ENCODE measurements at places on chromosomes 7 and 10.
A peak's percentile ranks its signal among the peaks of the same experiment; 100 is the strongest.

DNA sequence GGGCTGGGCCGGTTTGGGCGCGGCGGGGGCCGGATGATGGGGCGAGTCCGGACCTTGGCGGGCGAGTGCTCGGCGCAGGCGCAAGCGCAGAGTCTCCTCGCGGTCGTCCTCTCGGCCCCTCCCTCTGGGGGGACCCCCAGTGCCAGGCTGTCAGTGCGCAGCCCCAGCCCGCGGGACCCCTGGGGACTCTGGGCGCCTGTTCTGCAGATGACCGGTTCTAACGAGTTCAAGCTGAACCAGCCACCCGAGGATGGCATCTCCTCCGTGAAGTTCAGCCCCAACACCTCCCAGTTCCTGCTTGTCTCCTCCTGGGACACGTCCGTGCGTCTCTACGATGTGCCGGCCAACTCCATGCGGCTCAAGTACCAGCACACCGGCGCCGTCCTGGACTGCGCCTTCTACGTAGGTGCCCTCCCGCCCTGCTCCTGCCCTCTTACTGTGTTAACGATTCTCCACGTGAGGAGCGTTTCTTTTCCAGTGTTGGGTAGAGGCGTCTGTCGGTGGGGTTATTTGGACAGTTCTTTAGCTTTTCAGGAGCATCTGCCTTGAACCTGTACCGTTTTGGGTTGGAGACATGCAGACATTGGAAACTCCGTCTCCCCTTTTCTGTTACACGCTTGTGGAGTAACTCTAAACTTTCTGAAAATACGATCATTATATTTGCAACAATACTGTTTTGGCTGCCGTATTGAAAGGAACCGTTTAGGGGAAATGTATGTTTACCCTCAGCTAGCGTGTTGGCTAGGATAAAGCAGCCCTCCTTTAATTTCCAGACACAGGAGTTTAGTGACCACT is 706 bp downstream of the BUB3 start:
- DNase-seq = no peak

- DNase-seq = no peak
Measured at GRCh38 chr10:22305721-22306120, 10.5 kb upstream of the COMMD3 start.

GRCh38 chr7:7256731-7257274 is 74.5 kb downstream of the C1GALT1 start:
- DNase-seq = no peak

DNA sequence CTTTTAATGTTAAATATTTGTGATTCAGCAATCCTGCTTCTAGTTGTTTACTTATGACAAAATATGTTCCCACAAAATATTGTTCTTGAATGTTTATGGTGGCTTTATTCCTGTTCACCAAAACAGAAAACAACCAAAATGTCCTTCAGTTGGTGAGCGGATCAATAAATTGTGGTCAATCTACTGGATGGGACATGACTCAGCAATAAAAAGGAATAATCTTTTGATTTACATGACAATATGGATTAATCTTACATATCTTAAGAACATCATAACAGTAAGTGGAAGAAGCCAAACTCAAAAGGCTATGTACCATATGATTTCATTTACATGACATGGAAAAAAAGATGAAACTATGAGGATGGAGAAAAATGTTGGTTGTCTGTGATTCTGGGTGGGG is 691.3 kb upstream of the GHITM start:
- no peak for DNase-seq

GRCh38 chr7:26842897-26843296 is 21.5 kb downstream of the SKAP2 start:
- DNase-seq = no peak

DNA sequence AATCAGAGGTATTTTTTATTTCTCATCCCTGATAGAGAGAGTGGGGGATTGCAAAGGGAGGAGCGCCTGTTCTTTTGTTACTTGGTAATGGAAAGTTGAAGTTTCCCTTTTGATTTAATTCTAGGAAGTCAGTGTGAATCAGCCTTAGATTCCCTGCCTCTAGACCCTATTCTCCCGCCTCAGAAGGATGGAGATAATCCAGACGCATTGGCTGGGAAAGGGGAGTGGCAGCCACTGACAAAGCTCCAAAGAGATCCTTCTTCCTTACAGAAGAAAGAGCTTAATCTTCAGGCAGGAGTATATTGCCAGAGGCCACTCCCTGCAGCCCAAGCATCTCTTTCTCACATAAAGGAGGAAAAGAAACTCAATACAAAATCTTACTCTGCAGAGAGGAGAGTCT is 122.3 kb upstream of the GALNT17 start:
- DNase-seq = no peak

DNA sequence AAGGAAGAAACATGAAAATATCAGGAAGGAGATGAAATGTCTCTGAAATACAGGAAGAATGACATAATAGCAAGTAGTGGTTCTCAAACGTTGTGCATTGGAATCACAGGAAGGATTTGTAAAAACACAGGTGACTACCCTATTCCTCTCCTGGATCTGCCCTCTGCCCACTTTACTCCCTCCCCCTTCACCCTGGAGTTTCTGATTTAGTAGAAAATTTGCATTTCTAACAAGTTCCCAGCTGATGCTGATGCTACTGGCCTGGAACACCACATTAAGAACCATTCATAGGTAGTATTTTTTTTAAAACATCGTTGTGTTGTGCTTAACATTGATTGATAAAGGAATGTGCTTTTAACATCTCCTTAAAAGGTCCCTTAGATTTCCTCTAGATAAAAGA is 130.9 kb downstream of the PHF14 start:
- no peak for DNase-seq

- DNase-seq = no peak
Measured at GRCh38 chr10:129329385-129330055, 137.5 kb upstream of the MGMT start.

DNA sequence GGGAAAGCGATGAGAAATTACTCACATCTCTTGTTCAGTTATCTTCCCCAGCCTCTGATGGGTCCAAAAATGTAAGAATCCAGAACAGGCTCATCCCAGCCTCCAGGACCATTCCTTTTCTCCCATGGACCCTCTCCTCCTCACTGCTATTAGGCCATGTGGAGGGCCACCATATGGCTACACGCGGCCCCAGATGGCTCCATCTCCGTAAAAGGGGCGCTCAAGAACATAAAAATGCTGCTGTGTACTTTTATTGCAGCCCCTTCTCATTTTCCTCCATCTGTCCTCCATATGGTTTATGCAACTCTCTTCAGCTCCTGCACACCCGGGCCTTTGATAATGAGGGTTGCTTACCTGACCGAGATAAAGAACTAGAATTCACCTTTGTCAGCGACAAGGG is 166.2 kb downstream of the RAPGEF5 start:
- DNase-seq = no peak

DNA sequence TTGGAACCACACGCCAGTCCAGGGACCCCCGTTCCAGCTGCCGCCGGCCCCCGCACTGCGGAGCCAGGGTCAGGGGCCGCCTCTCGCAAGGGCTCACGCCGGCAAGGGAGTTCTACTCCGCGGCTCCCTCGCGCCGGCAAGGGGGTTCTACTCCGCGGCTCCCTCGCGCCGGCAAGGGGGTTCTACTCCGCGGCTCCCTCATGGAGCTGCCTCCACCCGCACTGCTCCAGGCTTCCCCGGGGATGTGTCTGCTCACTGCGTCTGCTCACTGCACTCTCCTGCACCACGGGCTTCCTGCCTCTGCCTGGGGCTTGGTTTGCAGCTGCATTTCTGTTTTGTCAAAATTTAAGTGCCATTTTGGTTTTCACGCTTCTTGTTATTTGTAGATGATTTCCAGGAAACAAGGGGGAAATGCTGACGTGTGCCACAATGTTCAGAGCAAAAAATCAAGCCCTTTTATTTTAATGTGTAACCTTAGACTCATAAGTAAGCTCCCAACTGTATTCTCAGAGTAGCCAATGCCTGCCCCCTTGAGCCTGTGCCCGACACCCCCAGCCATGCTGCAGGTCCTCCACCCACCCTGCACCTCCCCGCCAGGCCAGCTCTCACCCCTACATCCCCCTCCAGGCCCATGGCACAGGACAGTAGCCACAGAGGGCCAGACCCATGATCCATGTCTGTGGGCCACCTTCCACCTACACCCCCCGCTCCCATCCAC is 246.2 kb downstream of the MAD1L1 start:
- no peak for DNase-seq

GRCh38 chr10:3813267-3813666 is 28.3 kb upstream of the KLF6 start:
- no peak for DNase-seq

- no peak for DNase-seq
Measured at GRCh38 chr10:119341459-119342301, 134.3 kb downstream of the GRK5 start.

GRCh38 chr7:77516085-77516484 is 21.0 kb upstream of the PTPN12 start:
- DNase-seq = no peak

- no peak for DNase-seq
Measured at GRCh38 chr10:17225808-17226207, 2.2 kb upstream of the VIM start.

DNA sequence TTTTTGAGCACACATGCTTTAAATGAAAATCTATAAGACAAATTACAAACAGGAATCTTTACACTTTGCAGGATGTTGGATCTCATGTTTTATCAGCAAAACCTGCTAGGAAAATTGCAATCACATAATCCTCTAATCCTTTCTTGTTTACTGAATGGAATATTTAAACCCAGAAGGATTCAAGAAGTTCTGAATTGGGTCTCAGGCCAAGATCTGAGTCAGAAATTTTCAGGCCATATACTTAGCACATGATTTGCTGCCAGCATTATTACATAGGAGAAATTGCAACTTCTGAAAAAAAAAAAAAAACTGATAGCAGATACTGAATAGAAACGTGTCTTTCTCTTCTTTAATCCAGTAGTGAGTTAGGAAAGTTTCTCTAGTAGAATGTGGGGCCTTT is 1005.3 kb upstream of the POT1 start:
- no peak for DNase-seq

DNA sequence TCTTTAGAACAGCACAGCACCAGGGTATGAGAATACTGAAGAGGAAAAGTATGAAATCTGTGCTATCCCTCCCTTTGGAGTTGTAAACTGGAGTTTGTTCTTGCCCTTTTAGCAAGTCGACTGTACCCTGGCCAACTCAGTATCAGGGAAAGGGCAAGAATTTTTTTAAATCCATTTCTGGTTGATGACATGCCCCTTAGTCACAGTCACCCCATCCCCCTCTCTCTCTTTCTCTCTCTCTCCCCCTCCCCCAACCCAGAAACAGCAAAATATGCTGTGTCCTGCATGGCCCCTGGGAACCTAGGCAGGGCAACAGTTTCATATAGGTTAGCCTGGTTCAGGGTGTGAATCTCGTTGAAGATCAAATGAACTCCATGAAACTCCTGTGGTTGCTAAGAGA is 177.7 kb upstream of the ADO start:
- no peak for DNase-seq

- DNase-seq = no peak
Measured at GRCh38 chr10:16751244-16751643, 66.0 kb downstream of the RSU1 start.

DNA sequence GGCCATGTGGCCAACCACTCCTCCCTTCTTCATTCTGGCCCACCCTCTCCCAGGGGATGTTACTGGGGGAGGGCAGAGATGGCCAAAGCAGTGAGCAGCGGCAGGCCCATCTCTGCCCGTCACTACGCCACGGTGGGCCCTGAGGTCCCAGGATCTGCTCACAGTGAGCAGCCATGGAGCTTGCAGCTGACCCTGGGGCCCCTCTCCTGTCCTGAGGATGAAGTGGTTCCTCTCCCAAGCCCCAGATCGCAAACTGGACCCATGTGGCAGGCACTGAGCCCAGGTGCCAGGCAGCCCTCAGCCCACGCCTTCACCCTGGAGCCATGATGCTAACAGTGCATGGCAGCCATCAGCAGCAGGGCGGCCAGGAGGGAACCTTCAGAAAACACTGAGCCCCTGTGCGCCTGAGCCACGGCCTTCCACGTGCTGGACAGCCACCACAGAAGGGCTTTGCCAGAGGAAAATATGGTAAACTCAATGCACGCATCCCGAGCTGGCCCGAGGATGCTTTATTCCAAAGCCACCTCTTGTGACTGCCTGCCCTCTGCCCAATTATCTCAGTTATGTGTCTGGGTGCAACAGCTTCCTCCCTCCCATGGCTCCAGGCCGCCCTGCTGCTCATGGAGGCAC is 485.7 kb downstream of the PTPRN2 start:
- DNase-seq = no peak

DNA sequence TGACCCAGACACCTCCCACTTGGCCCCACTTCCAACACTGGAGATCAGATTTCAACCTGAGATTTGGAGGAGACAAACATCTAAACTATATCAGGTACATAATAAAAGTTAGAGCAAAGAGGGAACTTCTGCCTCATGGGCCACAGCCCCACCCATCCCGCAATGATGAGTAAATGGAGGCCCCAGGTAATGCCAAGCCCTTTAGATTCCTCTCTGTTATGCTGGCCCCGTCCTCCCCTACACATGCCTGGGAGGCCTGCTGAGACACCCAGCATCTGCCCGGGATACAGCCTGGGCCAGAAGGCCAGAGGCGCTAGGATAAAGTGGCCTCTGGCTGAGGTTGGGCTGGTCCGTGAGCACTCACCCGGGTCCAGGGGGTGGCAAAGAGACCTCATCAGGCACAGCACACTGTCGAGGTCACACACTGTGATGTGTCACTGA is 185.5 kb upstream of the SH2B2 start:
- DNase-seq = no peak

- no peak for DNase-seq
Measured at GRCh38 chr7:123270570-123270969, 70.8 kb upstream of the SLC13A1 start.

DNA sequence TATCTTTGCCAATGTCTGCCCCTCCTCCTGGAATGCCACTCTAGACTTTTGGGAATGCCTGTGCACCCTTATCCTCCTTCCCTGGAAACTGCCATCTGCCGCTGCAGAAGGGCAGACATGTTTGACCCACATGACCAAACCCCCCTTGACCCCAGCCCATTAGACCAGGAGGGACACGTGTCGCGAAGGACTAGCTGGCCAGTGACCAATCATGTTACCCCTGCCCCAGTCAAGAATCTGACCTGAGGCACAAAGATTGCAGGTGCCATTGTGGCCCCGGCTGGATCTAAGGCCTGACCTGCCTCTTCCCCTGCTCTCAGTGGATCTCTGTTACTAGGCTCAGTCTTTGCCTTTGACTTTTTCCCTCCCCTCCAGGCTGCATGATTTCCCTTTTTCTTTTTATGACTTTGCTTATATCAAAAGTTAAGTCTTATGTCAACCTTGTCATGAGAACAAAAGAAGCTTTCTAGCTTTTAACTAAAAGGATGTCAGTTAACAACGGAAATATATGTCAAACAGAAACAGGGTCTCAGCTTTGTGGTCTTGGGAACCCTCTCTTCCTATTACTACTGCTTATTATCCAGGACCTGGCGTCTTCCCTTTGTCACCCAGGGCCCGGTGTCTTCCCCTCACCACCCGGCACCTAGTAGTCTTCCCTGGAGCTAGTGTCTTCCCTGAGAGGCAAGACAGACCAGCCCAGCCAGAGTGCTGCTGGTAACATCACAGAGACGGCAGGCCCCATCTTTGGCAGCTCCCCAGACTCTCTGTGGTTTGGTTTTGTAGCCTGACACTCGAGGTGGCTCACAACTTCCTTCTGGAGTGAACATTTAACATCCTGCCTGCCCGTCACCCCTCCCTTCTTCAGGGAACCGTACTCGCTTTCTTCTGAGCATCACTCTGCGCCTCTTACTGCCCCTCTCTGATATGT is 24.4 kb upstream of the PPIF start:
- peak; percentile 80 for DNase-seq
